ENCODE measurements at places on chromosomes 3 and 15. TPM values are rescaled to one million over a fixed set of nuclear protein-coding genes. Genes with fewer than 3 reads are reported as not detected.

DNA sequence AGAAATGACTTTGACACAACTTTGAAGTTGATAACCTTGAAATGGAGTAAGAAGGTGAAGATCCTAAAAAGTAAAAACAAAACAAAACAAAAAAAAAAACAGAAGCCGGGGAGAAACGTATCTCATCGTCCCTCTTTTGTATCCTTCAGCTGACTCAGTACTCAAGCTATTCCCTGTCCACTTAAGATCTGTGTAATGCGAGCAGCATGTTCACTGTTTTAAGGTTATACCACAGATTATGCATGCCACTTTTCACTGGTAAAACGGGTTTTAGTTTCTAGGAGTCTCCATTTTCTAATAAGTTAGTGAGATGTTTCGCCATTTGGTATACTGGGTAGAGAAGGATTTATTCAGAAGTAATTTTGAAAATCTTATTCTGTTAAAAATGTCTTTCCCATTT lies 324.3 kb downstream of the FEZF2 start:
- DNase-seq, result no peak
- no peak overlapping the region for H3K4me3 ChIP-seq
- H3K36me3 ChIP-seq, result no peaks in the 10 kb centered on the region
- no peak overlapping the region for H3K27ac ChIP-seq
- H3K4me1 ChIP-seq, result no peaks in the 10 kb centered on the region

- H3K4me1 ChIP-seq, result no peaks in the 10 kb centered on the region
- no peaks in the 10 kb centered on the region for H3K27me3 ChIP-seq
- DNase-seq, result peak; percentile 28
- H3K4me3 ChIP-seq, result no peak overlapping the region
- H3K36me3 ChIP-seq, result no peaks in the 10 kb centered on the region
- H3K27ac ChIP-seq, result no peak overlapping the region
Measured at GRCh38 chr3:158532099-158532734, 38.8 kb upstream of the MLF1 start.

- no peaks in the 10 kb centered on the region for H3K36me3 ChIP-seq
- H3K4me1 ChIP-seq, result no peaks in the 10 kb centered on the region
- no peak overlapping the region for H3K27ac ChIP-seq
- H3K4me3 ChIP-seq, result no peak overlapping the region
Measured at GRCh38 chr3:117572786-117573185, 863.2 kb downstream of the TUSC7 start.

- peak overlapping the region; percentile 56 for H3K27ac ChIP-seq
- DNase-seq, result no peak
- no peaks in the 10 kb centered on the region for H3K36me3 ChIP-seq
- H3K4me3 ChIP-seq, result no peak overlapping the region
Measured at GRCh38 chr3:30496066-30496966, 110.1 kb upstream of the TGFBR2 start.

DNA sequence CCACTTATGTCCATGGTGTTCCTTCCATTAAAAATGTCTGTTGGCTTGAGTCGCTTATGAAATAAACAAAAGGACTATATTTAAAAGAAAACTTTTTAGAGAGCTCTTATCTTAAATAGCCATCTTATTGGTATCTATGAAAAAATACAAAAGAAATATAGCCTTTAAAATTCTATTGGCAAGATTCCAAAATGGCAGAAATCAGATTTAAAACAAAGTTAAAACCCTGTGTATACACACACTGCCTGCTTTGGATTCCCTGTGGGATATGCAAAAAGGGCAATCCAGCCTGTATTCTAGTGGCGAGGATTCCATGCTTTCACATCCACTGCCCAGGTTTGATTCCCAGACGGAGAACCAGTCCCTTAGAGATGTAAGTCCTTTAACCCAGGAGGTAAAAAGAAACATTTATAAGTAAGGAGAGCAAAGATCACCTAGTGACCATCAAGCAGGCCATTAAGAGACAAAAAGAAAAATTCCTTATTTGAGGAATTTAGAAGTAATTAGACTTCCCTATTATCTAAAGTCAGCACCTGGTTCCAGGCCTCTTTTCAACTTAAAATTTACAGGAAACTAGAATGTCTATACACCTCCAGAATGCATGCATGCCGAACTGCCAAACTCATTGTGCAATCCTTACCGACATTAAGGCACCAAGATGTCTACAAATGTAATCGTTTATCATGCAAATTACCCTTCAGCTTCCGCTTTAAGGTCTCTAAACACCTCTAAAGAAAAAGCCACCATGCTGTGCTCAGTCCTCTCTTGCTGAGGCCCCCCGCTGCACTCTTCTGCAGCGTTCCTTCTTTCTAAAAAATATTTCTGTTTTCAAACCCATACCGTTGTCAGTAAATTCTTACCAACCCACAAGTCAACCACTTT lies 69.6 kb upstream of the STRIT1 start:
- DNase-seq, result no peak
- H3K27me3 ChIP-seq, result no peaks in the 10 kb centered on the region
- no peak overlapping the region for H3K4me3 ChIP-seq

DNA sequence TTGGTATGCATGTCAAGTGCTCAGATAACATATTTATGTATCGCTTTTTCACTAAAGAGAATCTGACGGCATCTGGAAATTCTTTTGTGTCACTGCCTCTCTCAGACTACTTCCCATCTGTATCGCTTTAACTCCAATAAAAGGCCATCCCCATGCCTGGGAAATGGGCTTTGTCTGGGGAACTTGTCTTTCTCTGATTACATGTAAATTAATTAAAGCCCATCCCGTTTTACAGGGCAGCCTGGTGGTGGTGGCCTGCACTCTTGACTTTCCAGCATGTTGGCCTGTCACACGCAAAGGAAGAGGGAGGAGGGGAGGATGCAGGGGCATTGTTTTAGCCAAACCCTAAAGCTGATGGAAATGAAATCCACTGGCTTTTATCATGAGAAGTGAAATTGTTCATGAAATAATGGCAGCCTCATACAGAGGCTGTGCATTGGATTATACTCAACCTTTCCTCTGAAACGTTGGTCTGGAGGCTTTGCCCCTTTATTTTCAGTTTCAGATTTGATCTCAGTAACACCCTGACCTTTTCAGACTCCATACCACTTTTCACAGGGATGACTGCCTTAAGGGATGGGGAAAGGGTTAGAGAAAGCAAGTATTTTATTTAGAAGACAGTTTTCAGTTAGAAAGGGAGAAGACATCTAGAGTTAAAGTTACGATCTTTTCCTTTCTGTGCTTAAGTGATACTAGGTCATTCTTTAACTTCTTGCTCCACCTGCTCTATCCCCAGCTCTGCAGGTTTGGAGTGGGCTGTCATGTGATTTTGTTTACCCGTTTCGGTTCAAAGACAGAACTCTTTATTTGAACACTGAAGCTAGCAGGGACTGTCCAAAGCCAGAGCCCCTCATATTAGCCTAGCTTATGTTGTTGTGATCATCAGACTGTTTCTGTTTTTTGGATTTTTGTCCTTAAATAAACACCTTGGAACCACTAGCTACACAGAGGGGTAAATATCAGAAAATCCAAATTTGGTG lies 94.6 kb upstream of the CTDSPL start:
- no peaks in the 10 kb centered on the region for H3K36me3 ChIP-seq
- no peaks in the 10 kb centered on the region for H3K27me3 ChIP-seq
- H3K4me1 ChIP-seq, result peaks cover 3% of the 10 kb centered on the region
- DNase-seq, result no peak

Gene HYAL1
- 1.8 TPM for polyA plus RNA-seq

- H3K4me3 ChIP-seq, result no peak overlapping the region
- no peaks in the 10 kb centered on the region for H3K27me3 ChIP-seq
- DNase-seq, result no peak
- no peaks in the 10 kb centered on the region for H3K4me1 ChIP-seq
- H3K27ac ChIP-seq, result peak overlapping the region; percentile 5
- no peaks in the 10 kb centered on the region for H3K36me3 ChIP-seq
Measured at GRCh38 chr15:68543165-68544008, 35.4 kb upstream of the CORO2B start.

DNA sequence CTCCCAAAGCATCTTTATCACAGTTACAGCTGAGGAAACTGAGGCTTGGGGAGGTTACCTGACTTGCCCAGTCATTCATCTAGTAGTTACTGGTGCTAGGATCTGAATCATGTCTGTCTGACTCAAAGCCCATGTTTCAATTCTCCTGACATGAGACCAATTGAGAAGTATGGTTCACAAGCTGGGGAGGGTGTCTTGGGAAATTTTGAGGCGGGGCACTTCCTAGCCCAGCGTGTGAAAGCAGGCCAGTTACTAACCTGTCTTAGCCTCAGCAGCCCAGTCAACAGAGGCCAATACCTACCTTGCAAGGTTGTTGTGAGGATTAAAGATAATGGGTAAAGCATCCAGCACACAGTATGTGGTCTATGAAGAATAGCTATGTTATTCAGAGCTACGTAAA lies 37.0 kb downstream of the CLDN18 start:
- no peaks in the 10 kb centered on the region for H3K27me3 ChIP-seq
- no peak for DNase-seq

DNA sequence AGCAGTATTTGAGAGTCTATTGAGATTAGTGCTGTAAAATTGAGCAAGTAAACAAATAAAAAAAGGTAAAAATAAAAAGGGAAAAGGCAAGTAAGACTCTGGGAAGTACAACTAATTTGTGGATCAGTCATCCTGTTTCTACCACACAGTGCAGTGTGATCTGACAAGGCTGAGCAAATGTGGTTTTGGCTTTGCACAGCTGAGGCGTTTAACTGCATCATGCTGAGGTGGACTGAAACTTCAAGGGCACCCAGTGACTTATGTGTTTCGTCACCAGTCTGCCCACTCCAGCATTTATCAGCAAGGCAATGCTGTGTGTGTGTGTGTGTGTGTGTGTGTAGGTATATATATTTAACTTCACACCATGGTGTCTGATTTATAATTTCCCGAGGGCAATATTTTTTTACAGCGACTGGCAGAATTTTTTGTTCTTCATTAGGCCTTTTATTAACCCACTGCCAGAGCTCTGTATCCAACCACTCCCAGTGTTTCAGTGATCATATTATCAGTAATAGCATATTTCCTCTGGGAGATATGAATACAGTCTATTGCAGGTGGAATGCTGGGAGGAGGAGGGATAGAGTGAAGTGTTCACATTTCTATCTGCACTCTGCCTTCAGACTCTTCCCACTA lies 131.5 kb upstream of the SATB1 start:
- H3K27me3 ChIP-seq, result no peaks in the 10 kb centered on the region
- H3K4me1 ChIP-seq, result peaks cover 22% of the 10 kb centered on the region
- H3K36me3 ChIP-seq, result no peaks in the 10 kb centered on the region
- no peak for DNase-seq

Gene SCAMP5
- polyA plus RNA-seq, result 8.4 TPM

GRCh38 chr15:62834686-62835329 lies 207.7 kb upstream of the TPM1 start:
- no peak overlapping the region for H3K27ac ChIP-seq
- no peaks in the 10 kb centered on the region for H3K27me3 ChIP-seq
- H3K36me3 ChIP-seq, result no peaks in the 10 kb centered on the region
- no peak for DNase-seq
- H3K4me3 ChIP-seq, result no peak overlapping the region

DNA sequence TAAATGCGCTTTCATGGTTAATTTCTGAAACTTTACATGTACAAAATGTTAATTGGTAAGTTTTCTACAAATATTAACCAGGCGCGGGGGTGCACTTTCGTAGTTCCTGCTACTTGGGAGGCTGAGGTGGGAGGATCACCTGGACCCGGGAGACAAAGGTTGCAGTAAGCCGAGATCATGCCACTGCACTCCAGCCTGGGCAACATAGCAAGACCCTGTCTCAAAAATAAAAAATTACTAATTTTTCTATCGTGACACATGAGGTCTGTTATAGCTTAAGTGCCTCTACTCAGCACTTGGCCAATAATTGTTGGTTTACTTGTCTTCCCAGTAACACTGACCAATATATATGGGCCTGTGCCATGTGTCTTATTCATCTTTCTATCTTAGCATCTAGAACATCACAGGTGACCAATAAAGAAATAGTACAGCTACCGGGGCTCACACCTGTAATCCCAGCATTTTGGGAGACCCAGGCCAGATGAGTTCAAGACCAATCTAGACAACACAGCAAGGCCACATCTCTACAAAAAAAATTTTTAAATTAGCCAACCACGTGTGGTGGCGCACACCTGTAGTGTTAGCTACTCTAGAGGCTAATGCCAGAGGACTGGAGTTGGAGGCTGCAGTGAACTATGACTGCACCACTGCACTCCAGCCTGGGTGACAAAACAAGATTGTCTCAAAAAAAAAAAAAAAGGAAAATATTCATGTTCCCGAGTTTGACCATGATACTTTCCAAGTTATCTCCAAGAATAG lies 6.1 kb downstream of the MSL2 start:
- H3K27ac ChIP-seq, result no peak overlapping the region
- H3K4me3 ChIP-seq, result no peak overlapping the region
- DNase-seq, result no peak
- H3K27me3 ChIP-seq, result no peaks in the 10 kb centered on the region

- H3K4me3 ChIP-seq, result no peak overlapping the region
- no peaks in the 10 kb centered on the region for H3K4me1 ChIP-seq
- no peaks in the 10 kb centered on the region for H3K27me3 ChIP-seq
- H3K36me3 ChIP-seq, result peaks cover 18% of the 10 kb centered on the region
- no peak for DNase-seq
Measured at GRCh38 chr3:11356269-11356668, 84.1 kb downstream of the ATG7 start.

GRCh38 chr3:149767720-149768119 lies 15.4 kb upstream of the COMMD2 start:
- H3K4me1 ChIP-seq, result no peaks in the 10 kb centered on the region
- no peak overlapping the region for H3K4me3 ChIP-seq
- H3K36me3 ChIP-seq, result no peaks in the 10 kb centered on the region
- H3K27ac ChIP-seq, result no peak overlapping the region
- DNase-seq, result no peak

Gene AMT
- 40.0 TPM for polyA plus RNA-seq

- no peak overlapping the region for H3K27ac ChIP-seq
- no peaks in the 10 kb centered on the region for H3K36me3 ChIP-seq
- H3K4me3 ChIP-seq, result no peak overlapping the region
- DNase-seq, result no peak
- no peaks in the 10 kb centered on the region for H3K4me1 ChIP-seq
- H3K27me3 ChIP-seq, result no peaks in the 10 kb centered on the region
Measured at GRCh38 chr15:70602834-70603560, 160.4 kb downstream of the UACA start.

- H3K27ac ChIP-seq, result no peak overlapping the region
- DNase-seq, result no peak
- no peak overlapping the region for H3K4me3 ChIP-seq
- peaks cover 56% of the 10 kb centered on the region for H3K36me3 ChIP-seq
- no peaks in the 10 kb centered on the region for H3K27me3 ChIP-seq
Measured at GRCh38 chr3:131008326-131008725, 18.3 kb downstream of the ASTE1 start.

GRCh38 chr15:81939604-81940440 lies 106.0 kb downstream of the MEX3B start:
- H3K36me3 ChIP-seq, result no peaks in the 10 kb centered on the region
- no peaks in the 10 kb centered on the region for H3K4me1 ChIP-seq
- peak; percentile 29 for DNase-seq
- H3K4me3 ChIP-seq, result no peak overlapping the region

Gene TRPC1
- 7.1 TPM for polyA plus RNA-seq
